ENCODE measurements at places on chromosomes 11 and 22.

- no peak for DNase-seq
Measured at GRCh38 chr22:49106096-49106841, 721.4 kb downstream of the BRD1 start.

DNA sequence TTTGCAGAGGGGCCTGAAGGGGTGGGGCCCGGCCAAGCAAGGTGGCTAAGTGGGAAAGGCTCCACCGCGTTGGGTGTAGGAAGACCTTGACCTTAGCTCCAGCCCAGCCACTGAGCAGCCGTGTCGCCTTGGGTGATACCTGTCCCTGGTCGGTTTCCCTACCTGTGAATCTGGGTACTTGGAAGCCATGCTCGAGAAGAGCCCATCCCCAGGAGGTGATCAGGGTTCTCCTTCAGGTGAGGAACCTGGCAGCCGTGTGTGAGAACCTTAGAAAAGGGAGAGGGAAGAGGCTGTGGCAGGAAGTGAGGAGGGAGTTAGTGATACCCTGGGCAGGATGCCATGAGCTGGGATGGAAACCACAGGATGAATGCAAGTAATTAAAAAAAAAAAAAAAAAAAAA, 21.6 kb downstream of the PPARA start:
- DNase-seq, result no peak

- no peak for DNase-seq
Measured at GRCh38 chr11:88367310-88367709, 29.8 kb upstream of the CTSC start.

GRCh38 chr11:475941-476340, 25.9 kb downstream of the PTDSS2 start:
- DNase-seq, result no peak

GRCh38 chr11:31340903-31341572, 28.5 kb downstream of the DCDC1 start:
- no peak for DNase-seq

DNA sequence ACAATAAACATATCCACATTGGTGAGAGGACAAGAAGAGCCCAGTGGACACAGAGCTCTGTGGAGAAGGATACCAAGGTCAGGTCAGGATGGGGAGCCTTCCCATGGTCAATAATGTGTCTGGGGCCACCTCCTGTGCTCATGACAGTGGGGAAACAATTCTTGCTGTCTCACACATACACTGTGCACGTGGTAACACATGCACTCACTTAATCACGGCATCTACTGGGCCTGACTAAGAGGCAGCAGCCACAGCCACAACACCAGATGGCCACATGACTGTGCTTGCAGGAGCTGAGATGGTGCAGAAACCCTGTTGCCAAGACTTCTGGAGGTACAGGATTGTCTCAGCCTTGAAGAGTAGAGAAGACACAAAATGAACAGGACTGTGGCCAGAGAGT, 28.6 kb downstream of the C22orf42 start:
- no peak for DNase-seq

DNA sequence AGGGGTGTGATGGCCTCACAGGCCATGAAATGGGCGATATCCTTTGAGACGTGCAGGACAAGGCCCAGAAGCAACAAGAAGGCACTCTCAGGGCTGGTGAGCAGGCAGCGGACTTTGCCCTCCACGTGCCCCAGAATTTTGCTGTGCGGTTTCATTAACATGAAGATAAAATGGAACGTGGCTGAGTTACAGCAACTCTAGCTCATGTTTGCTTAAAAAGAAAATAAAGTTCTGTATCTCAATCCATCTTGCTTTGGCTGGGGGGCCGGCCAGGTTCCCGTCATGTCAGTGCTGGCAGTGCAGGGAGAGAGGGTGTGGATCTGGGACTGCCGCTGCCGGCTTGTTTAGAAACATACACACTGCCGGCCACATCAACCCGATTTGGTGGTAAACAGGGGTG, 370.1 kb downstream of the OPCML start:
- DNase-seq, result no peak

GRCh38 chr11:65403607-65404121, 17.2 kb downstream of the FRMD8 start:
- DNase-seq, result no peak

DNA sequence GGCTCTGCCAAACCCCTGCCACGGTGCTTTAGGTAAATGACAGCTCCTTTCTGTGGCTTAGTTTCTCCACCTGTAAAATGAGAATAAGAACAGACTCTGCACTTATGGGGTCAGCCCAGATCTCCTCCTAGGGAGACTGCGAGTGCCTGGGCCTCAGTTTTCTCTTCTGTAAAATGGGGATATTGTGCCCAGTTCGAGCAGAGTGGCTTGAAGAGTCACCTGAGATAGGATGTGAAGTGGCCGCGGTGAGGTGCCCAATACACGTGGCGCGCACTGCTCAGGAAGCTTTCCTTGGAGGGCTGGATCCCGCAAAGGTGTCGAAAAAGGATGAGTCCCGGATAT, 473 bp upstream of the EMID1 start:
- no peak for DNase-seq

DNA sequence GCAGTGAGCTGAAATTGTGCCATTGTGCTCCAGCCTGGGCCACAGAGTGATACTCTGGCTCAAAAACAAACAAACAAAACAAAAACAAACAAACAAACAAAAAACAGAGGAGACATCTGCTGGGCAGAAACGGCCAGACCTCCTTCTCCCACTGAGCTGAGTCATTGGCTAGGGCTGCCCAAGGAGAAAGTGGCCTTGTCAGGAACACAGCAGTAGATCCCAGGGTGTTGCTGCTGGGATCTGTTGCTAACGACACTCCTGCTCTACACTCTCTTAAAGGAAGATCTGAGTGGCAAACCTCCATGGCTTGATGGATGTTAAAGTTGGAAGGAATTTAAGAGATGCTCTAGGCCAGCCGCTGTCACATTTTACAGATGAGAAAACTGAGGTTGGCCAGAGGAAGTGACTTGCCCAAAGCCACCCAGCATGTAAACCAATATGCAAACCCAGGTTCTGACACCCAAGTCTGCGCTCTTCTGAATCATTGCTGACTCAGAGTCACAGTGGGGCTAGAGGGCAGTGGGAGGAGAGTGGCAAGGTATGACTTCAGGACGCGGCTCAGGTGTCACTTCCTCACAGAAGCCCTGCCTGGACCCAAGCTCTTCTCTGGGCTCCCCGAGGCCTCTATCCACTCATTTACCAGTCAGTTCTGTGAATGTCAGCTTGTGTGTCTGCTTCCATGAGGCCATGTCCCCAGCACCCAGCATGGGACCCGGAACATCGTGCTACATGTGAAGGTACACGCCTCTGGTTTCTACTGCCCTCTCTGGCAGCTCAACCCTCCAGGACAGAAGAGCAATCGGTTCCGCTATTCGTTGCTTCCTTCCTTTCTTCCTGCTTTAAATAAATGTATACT, 11.3 kb upstream of the GDPD5 start:
- DNase-seq, result no peak

- no peak for DNase-seq
Measured at GRCh38 chr22:19727310-19728150, 4.2 kb downstream of the GP1BB start.

DNA sequence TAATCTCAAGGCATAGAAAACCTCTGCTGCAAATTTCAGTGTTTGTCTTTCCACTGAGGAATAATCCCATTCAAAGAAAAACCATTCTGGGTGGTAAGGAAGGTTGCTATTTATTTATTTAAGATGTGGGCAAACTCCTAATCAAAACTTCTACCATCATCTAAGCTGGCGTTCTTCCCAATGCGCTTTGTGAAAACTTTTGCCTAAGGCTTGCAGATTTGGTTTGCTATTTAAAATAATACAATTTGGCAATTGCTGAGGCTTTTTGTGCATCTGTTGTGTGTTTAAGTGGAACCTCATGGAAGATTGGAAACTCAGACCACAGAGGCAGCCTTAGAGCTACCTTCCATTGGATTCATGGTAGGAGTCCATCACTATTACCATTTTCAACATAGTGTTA, 309.0 kb downstream of the BLID start:
- DNase-seq, result no peak

GRCh38 chr22:42931421-42932196, 74.5 kb upstream of the ARFGAP3 start:
- DNase-seq, result no peak

GRCh38 chr11:41323446-41323845, 136.0 kb downstream of the LRRC4C start:
- no peak for DNase-seq

DNA sequence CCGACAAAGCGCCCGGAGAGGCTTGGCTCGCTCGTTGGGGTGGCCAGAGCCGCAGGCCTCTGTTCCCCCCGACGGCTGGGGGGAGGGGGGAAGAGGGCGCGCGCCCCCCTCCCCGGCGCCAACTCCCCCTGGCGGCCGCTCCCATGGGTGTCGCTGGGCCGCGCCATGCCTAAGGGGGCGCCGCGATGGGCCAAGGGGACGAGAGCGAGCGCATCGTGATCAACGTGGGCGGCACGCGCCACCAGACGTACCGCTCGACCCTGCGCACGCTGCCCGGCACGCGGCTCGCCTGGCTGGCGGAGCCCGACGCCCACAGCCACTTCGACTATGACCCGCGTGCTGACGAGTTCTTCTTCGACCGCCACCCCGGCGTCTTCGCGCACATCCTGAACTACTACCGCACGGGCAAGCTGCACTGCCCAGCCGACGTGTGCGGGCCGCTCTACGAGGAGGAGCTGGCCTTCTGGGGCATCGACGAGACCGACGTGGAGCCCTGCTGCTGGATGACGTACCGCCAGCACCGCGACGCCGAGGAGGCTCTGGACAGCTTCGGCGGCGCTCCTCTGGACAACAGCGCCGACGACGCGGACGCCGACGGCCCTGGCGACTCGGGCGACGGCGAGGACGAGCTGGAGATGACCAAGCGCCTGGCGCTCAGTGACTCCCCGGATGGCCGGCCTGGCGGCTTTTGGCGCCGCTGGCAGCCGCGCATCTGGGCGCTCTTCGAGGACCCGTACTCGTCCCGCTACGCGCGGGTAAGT, 1.4 kb downstream of the KCNC1 start:
- DNase-seq, result no peak
